ENCODE measurements at places on chromosomes 16 and 17.

DNA sequence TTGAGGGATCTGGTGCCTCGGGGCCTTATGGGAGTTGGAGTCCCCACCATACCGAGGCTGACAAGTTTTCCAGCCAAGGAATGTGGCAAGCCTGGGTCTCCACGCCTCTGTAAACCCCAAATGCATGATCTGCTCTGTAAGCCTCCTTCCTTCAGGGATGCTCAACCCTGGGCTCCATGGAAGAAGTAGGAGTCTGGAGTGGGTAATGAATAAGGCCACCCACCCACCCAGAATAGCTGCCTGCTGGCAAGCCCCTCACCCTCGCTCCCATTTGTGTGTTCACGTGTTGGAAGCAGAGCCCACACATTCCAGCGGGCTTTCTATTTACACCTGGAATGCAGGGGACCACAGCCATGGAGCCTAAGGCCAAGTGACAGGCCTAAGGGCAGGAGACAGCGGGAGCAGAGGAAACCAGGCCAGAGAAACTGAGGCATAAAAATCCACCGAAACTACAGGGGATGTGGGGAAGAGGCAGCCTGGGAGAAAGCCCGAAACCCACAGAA is 4.4 kb downstream of the DLG4 start:
- DNase-seq = no peak

GRCh38 chr17:43782913-43783680 is 2.9 kb downstream of the CFAP97D1 start:
- no peak for DNase-seq

- no peak for DNase-seq
Observed at GRCh38 chr17:58208344-58208743, 10.7 kb downstream of the MKS1 start.

DNA sequence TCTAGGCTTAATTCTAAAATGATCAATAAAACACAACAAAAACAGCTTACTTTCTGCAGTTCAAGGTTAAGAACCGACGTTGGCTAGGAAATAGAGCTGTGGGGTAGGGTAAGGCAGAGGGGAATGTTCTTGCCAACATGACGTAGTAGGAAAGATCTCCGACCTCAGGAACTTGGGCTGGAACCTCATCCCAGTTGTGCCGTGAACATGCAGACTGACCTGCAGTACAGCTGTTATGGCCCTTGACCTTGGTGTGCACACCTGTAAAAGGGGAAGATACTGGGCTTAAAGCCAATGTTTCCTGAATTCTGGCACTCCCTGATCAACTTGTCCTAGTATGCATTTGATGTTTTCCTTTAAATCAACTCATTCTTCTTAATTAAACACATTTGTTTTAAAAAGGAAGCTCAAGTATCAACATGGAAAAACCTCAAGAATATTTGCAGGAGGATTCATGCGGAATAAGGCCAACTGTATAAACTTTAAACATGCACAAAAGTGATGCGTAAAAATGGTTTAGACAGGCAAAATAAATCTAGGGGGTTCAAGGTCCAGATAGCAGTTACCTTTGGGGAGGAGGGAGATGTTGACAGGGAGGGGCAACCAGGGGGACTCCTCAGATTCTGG is 14.2 kb upstream of the SLC6A2 start:
- DNase-seq = no peak

DNA sequence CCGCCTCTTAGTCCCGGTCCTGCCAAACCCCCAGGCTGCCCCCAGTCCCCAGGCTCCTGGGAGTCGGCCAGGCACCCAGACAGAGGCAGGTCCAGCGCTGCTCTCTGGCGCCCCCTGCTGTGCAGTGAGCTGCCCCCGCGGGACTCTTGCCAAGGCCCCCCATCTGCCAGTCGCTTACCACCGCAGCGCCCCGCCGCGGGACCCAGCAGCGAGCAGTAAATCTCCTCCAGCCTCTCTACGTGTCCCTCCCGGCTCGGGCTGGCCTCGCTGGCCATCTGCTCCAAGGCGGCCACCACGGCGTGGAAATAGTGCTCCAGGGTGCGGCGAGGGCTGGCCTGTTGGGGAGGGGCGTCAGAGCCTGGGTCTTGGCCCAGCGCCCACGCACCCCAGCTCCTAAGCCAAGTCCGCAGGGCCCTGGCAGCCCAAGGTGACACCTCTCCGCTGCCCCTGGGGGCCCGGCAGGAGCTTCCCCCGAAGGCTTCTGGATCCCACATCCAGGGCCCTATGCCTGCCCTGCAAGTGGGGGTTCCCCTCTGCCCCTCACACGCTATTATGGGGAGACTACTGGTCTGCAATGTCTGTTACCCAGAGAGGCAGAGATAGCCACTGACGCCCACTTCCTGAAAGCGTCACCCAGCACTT is 33.7 kb upstream of the MFSD6L start:
- DNase-seq = peak; percentile 11

DNA sequence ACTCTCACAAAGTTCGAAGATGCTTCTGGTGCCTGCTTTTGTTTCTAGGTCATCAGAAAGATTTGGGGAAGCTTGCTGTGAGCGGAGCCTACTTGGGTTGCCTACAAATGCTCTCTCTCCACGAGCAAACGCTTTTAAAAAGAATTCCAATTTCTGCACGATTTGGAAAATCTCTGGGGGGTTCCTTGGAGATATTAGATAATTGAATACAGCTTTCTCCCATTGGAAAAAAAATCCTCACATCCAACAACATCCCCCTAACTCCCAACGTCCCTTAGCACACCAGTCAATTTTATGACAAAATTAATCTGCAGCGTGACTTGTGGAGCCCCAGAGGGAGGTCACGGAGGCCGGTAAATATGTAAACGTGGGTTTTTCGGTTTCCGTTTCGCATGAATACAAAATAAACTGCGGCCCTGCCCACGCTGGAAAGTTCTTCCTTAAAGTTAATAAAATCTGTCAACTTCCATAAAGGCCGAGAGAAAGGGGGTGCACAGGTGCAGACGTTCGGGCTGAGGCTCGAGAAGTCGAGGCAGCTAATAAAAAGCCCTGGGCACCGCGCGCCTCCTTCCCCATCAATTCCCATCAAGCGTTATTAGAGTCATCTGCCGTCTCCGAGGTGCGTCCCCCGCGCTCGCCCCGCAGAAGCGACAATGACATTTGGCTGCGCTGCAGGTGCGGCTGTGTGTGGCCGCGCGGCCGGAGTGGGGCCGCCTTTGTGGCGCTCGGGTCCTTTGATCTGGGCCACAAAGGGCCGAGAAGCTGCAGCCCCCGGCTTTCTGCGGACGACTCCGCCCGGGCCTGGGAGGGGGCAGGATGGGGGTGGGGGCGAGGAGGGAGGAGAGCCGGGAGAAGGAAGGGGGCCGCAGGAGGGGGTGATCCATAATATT is 37.6 kb downstream of the SALL1 start:
- no peak for DNase-seq

GRCh38 chr16:2779978-2780898 is 3.2 kb upstream of the ELOB start:
- no peak for DNase-seq

DNA sequence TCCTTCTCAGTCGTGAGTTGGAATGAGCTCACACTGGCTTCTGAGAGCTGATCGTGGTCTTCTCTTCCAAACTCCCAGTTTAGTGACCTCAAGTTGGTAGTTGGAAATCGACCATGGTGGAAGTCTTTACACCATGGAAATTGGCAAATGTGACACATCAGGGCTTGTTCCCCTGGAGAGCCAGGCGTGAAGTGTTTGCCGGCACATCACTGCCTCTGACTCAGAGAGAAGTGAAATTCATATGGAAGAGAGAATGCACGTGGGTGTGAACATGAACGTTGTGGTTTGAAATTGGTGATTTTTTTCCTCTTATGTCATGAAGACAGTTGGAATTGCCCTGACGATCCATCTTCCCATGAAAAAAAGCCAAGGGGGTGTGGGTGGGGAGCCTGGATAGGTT is 47.4 kb downstream of the AXIN2 start:
- no peak for DNase-seq

DNA sequence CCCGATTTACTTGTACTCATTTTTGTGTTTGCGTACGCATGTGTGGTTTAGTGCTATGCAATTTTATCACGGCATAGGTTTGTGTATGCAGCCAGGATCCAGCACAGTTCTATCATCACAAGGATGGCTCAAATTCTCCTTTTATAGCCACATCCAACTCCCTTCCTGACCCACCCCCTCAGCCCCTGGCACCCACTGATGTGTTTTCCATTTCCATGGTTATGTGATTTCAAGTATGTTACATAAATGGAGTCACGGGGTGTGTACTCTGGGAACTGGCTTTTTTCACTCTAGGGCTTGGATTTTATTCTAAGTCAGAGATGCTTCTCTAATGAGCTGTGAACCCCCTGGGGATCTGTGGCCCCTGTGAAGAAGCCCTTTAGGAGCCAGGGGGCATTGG is 16.8 kb downstream of the IL4R start:
- no peak for DNase-seq

DNA sequence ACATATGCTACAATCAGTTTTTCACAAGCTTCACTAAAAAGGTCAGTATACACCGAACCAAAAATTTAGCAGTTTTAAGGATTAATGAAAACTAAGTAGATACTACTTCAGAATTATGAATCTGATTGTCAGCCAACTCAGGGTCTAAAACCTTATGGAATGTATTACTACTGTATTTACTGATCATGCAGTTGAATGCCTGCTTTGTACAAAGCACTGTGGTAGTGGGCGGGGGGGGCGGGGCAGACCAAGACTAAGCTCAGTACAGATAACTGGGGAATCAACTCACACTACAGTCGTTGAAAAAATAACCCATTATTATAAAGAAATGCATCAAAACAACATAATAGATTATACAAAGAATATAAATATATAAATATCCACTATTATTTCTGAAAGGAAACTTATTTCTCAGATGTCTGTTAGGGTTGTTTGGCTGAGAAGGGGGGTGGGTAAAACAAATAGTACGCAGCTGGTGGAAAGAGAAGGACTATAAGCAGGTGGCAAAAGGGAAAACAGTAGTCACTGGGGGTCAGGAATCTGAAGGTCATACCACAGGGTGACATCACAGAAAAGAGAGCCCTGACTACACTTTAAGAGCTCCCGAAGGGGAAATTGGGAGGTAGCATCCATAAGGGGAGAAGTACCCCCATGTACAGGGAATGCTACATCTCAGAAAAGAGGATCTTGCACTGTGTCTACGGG is 109.4 kb upstream of the AXIN2 start:
- DNase-seq = no peak

DNA sequence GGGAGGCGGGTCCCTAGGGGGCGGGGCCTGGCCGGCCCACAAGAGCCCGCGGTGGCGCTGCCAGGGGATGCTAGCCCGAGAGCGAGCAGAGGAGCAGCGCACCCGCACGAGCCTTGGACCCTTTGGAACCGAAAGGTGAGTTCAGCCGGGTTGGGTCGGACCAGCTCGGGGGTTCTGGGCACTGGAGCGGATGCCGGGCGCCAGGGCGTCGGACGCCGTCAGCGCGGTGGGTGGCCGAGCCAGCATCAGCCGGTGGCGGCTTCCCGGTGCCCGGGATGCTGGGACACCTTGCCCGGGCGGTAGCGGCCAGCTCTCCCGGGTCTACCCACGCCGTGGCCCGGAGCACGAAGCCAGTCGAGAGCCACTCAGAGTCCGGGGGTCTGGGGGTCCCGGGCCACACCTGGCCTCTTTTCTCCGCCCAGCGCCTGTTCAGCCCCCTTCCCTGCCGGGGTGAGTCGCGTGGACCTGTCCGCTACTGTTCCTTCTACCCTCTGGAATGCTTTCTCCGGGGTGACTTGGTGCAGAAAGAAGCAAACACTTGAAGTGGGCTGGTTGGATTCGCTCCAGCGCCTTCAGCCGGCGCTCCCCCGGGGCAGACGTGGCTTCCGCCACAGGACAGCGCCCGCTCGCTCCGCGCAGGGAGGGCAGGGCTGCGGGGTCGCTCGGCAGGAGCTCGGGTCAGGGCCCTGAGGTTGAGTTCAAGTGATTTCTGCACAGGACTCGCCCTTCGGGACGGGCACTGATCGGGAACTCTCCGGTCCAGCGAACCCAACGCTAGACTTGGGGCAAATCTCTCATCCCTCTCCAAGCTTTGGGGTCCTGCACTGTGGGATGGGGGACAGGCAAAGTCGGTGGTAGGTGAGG is at the start of gene SCNN1G:
Gene SCNN1G (plus strand): TSS at position 67 of the 864 bp plus-strand sequence. CDS start 3,527 bp downstream, outside the sequence.
- DNase-seq = no peak

- DNase-seq = no peak
Observed at GRCh38 chr16:75491876-75492275, 3.4 kb downstream of the CHST6 start.

GRCh38 chr17:79927136-79927661 is 88.0 kb upstream of the CBX4 start:
- no peak for DNase-seq

DNA sequence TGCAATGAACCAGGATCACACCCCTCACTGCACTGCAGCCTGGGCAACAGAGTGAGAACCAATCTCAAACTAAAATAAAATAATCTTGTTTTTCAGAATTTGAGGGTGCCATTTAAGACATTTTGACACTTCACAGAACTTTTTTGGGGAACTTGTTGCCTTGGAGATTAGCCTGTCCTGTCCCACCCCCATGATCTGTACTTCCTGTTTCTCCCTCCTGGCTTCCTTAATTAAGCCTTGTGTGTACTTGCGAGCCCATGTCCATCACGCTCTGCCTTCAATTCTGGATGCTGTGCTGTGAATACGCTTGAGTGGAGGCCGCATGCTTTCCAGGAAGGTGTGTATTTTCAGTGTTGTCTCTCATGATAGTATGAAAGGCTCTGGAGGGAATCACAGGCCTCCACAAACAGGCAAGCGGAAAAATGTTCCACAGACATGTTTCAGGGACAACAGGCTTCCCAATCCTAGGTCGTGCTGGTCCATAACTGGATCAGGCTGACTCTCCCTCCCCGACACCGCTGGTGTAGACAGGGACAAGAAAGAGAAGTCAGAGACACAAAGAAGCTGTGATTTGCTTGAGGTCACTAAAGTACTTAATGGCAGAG is 56.9 kb downstream of the NOS2 start:
- no peak for DNase-seq

DNA sequence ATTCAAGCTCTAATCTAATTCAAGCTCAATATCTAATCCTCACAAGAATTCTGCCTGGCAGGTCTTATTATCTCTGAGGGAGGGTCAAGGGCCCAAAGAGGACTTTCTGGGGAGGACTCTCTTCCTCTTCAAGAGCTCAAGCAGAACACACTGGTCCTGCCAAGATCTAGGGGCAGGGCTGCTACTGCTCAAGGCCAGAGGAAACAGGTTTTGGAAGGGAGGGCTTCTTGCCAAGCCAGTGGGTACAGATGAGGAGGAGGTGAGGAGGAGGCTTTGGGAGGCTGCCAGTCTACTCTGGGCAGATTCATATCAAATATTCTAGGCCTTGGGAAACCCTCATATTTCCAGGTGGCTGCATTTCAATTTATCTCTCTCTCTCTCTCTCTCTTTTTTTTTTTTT is 51.8 kb upstream of the IL34 start:
- no peak for DNase-seq

- no peak for DNase-seq
Observed at GRCh38 chr17:66414561-66415175, 112.3 kb downstream of the PRKCA start.

DNA sequence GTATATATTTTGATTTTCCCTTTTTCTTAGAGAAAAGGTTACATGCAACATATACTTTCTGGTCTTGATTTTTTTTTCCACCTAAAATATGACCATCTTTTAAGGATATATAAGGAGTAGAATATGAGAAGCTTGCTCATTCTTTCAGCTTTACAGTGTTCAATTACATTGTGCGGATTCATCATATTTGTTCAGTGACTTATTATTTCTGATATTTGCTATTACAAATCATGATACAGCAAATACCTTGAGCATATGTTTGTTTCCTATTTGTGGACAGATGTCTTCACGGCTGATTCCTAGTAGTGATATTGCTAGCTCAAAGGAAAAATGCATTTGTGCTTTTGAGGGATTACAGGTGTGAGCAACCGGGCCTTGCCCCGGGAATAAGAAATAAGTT is 18.1 kb downstream of the KATNIP start:
- no peak for DNase-seq
